GM23248 (cell line): ENCODE measurements at places on chromosomes 3 and 15.

GRCh38 chr3:127799476-127800222 is 22.7 kb downstream of the MGLL start:
- no peaks in the 10 kb centered on the region for H3K27me3 ChIP-seq
- H3K36me3 ChIP-seq, result peaks cover 1% of the 10 kb centered on the region; the same call in 1 of the 2 replicates
- DNase-seq, result peak; percentile 97
- peak overlapping the region; percentile 12; the same call in 1 of the 2 replicates for H3K4me3 ChIP-seq
- peaks cover 38% of the 10 kb centered on the region for H3K4me1 ChIP-seq

- H3K36me3 ChIP-seq, result no peaks in the 10 kb centered on the region
- peak; percentile 69 for DNase-seq
- peaks cover 9% of the 10 kb centered on the region; the same call in 1 of the 2 replicates for H3K27me3 ChIP-seq
Measured at GRCh38 chr3:123328851-123329635, 119.8 kb downstream of the ADCY5 start.

GRCh38 chr3:139893963-139894642 is 40.9 kb upstream of the CLSTN2 start:
- no peaks in the 10 kb centered on the region for H3K36me3 ChIP-seq
- no peaks in the 10 kb centered on the region for H3K27me3 ChIP-seq
- H3K27ac ChIP-seq, result no peak overlapping the region
- no peak overlapping the region for H3K4me3 ChIP-seq
- no peaks in the 10 kb centered on the region for H3K4me1 ChIP-seq

GRCh38 chr15:27017168-27017809 is 46.3 kb downstream of the GABRG3 start:
- no peaks in the 10 kb centered on the region for H3K4me1 ChIP-seq
- peak; percentile 70 for DNase-seq
- H3K27me3 ChIP-seq, result peaks cover 6% of the 10 kb centered on the region; the same call in 1 of the 2 replicates
